ENCODE measurements at places on chromosomes 12 and 14.

DNA sequence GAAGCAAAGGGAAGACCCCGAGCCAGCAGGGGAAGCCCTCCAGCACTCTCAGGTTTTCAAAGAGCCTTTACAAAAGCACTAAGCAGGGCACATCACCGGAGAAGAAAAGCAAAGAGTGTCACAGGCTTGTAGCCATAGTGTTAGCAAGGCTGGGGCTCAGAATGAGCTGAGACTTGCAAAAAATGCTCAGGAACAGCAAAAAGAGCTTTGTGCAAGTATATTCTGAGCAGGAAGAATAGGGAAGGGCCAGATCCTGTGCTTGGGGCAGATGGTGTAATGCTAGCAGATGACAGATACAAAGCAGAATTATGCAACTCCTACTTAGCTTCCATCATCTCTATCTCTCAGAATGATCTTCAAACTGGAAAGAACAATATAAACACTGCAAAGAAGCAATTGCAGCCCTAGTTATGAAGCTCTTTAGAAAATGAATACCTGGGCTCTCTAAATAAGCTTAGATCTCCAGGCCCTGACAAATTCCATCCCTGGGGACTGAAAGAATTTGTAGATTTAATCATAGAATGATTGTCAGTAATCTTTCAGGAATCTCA, 23.7 kb upstream of the PARP11 start:
- no peak for DNase-seq

DNA sequence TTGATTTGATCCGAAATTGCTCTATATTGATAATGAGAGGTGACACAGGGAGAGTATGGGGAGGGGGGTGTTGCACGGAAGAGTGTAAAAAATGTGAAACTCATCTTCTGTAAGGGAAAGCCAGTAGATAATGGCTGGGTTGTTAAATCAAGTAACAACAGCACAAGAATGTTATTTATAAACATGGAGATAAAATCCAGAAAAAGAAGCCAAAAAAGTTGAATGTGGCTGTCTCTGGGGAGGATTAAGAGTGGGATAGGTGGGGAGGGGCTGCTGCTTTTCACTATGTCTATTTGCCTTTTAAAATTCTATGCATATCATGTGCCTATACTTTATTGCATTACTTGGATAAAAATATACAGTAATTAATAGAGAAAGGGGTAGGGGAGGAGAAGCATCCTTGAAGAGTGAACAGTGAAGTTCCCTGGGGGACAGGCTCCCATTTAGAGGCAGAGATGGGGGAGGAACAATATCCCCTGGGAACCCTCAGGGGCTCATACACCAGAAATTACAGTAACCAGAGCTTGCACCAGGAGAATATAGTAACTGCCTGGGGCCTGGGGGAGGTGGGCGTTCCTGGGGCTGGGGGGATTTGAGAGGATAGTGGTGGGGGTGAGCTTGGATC, 39.2 kb upstream of the ANKRD9 start:
- no peak for DNase-seq

- no peak for DNase-seq
These were observed 77.7 kb downstream of the SEC23A start for GRCh38 chr14:39025250-39025809.

GRCh38 chr12:94815958-94816357, 165.6 kb upstream of the TMCC3 start:
- no peak for DNase-seq

DNA sequence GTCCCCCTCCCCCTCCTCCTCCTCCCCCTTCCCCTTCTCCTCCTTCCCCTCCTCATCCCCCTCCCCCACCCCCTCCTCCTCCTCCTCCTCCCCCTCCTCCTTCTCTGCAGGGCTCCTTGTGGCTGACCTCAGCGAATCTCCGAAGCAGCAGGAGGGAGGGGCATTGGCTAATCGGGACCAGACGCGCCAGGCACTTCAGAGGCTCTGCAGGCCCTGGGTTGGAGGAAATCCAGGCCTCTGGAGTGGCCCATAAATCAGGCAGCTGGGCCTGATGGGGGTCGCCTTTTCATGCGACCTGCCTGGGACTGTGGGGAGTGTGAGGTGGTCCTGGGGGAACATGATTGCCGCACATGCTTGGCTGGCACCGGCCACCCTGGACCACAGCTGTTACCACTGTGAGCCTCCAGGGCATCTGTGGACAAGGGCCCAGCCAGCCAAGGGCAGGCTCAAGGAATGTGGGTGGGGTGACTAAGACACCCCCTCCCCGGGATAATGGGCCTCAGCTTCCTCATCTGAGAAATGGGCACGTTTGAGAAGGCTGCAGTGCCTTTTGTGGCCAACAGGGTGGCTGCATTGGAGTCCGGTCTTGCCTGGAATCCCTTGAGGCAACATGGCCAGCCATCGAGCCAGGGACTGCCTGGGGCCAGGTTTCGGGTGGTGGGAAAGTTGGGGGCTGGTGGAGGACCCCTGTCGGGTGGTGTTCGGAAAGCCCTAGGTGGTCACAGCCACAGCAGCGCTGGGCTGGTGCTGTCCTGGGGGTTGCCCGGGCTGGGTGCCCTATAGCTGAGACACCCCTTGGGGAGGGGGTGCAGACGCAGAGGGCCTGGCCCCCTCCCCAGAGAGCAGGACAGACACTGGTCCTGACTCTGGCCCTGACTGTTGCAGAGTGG, 12.0 kb downstream of the KIF26A start:
- no peak for DNase-seq

DNA sequence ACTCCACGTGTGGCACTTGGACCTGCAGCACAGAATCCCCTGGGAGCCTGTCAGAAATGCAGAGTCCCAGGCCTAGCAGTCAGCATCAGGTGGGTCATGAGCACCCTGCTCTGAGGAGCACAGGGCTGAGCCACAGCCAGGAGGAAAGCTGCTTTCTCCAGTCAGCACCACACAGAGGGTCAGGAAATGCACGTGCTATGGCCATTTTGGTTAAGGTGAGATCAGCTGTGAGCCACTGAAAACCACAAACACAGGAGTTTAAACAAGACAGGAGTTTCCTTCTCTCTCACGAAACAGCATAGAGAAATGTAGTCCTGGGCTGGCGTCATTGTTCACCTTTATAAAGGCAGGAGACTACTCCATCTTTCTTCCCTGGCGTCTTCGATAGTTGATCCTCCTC, 204.5 kb upstream of the SFSWAP start:
- DNase-seq = no peak

DNA sequence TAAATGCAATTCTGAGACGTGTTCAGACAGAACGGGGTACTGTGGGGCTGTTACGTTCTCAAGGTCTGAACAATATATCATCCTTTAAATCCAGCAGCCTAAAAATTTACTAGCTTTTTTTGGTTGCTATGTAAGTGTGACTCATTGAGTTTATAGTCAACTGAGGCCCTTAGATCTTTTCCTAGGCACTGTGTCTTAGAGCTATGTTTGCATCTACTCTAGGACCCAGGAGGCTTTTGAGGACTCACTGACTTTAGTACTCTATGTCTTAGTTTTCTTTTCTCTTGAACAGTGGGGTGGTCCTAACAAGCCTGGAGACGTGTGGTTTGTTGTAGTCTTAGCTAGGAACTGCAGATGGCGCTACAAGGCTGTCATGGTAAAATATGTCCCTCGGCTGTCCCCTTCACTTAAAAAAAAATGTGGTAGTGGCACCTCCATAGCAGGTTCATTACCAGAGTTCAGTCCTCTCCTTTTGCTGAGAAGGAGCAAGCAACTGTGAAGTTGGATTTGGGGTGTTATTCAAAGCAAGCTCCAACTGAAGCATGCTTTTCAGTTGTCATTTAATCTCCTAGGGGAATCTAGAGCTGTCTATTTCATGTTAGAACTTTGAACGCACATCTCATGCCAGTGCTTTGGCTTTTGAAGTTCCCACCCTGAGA, 8.7 kb upstream of the SPATS2 start:
- no peak for DNase-seq

- no peak for DNase-seq
These were observed 28.3 kb upstream of the ETFBKMT start for GRCh38 chr12:31631023-31631724.

DNA sequence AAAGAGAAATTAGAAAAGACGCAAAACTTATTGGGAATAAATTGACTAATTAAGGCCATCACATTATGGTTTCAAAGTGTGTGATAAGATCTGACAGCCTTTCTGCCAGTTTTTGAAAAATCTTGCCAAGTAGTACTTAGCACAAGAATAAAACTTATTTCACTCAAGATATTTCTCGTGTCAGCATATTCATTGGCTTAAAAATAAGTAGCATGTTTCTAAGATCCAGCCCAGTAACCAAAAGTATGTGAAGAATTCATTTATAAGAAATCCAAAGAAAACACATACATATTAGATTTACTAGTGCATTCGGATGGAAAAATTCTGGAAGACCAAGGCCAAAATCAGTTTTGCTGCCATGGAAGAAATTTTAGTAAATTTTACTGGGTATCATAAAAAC, 1135.0 kb downstream of the GALC start:
- no peak for DNase-seq

GRCh38 chr12:40525054-40525453, 167.2 kb upstream of the CNTN1 start:
- DNase-seq = no peak

DNA sequence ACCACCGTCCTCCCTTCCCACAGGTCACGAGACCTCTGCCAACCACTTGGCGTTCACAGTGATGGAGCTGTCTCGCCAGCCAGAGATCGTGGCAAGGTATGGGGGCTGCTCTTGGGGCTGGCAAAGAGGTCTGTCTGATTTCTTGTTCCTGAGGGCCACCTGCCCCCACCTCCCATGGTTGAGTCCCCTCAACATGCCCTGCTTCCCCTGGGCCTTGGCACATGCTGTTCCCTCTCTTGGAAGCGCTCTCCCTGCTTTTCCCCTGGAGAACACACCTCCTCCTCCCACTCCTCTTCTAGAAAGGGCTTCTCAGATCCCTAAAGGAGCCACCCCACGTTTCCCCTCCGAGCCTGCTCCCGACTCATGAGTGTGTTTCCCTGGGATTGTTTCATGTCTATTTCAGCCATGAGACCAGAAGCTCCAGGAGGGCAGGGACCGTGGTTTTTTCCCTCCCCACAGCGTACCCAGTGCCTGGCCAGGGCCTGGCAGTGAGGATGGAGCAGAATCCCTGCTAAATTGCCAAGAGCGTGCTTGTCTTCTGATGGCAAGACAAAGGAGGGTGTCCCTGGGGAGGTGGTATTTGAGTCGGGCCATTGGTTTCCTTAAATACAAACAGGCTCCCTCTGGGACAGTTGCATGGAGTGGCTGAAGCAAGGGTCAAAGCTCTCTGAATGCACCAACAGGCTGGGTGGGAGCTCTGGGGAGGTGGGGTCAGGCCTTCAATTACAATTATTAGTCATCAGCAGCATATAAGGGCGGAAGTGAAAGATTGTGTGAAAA, 34.1 kb downstream of the CYP46A1 start:
- no peak for DNase-seq

- DNase-seq = no peak
These were observed 21.6 kb downstream of the SARNP start for GRCh38 chr12:55795950-55796349.

GRCh38 chr12:87107270-87107669, 851.1 kb upstream of the MGAT4C start:
- DNase-seq = no peak

DNA sequence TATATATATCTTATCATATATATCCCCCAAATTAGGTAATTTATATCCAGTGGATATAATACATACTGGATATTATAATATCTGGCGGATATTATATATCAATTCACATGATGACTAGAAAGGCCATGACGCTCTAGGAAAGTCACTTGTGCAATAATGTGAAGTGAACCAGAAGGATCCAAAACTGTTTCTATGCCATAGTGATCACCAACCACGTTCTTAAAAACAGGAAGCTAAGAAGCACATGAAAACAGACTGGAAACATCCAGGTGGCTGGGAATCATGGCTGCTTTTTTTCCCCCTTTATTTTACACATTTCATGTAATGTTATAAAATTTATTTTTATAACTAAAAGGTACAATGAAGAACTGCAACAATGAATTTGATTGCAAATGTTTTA, 1.4 kb downstream of the GUCY2C start:
- no peak for DNase-seq

GRCh38 chr14:51006781-51007211, 62.5 kb upstream of the PYGL start:
- DNase-seq = no peak

DNA sequence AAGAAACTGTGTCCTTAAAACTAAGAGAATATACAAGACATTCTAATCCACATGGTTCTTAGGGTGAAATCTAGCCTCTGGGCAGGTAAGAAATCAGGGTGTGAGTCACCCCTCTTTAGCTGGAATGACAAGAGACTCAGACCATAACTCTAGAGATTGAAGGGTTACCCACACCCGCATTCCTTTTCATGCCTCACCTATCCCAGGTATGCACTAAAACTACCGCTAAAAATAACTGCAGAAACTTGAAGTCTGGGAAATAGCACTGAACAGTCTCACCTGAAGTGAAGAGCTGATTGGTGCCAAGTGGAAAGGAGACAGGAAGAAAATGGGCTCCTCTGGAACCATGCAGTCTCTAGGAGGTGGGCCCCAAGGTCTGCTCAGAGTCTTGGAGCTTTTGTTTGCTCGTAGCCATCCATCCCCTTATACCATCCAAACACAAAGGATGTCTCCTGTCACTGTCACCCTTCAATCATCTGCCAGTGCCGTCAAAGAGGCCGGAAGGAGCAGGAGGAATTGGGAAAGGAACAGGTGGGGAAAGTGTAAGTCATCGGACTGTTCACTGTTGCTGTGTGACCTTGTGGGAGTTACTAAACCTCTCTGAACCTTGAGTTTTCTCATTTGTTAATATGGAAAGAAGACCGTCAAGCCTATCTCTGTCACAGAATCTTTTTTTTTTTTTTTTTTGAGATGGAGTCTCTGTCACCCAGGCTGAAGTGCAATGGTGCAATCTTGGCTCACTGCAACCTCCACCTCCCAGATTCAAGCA, 22.4 kb downstream of the DDX47 start:
- no peak for DNase-seq

GRCh38 chr12:89984846-89985245, 276.2 kb upstream of the ATP2B1 start:
- no peak for DNase-seq

DNA sequence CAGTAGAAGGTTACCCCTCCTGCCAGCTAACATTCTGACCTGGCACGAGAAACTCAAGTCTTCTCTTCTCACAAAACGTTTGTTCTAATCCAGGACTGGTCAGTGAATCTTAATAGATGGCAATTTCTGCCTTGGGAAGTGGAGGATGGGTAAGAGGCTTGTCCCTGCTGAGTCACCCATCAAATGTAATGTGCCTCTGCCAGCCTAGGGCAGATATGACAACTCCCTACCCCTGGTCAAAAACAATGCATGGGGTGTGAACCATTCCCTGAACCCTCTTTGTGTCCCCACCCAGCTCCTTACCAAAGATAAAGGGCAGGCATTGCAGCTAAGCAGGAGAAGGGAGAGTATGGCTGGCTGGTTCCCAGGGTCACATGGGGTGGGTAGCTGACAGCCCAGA, 1052.9 kb downstream of the GALC start:
- DNase-seq = no peak
